ENCODE measurements at places on chromosomes 12 and 14. TPM values are rescaled to one million over a fixed set of nuclear protein-coding genes. Genes with fewer than 3 reads are reported as not detected.

- DNase-seq, result peak; percentile 42
Observed at GRCh38 chr12:98901189-98901588, 256.1 kb downstream of the APAF1 start.

GRCh38 chr14:38409071-38409705 is 153.3 kb upstream of the CLEC14A start:
- DNase-seq, result no peak

GRCh38 chr12:54759751-54760150 is 94.6 kb upstream of the MUCL1 start:
- DNase-seq, result peak; percentile 33

Gene RAD9B
- polyA plus RNA-seq, result 0.17 TPM

GRCh38 chr12:53201177-53201541 is 5.9 kb downstream of the ITGB7 start:
- no peak for DNase-seq

Gene CD163
- 22.8 TPM for polyA plus RNA-seq

Gene KIF5A
- polyA plus RNA-seq, result 0.69 TPM

Gene PKP2
- 4.3 TPM for polyA plus RNA-seq

Gene GLS2
- polyA plus RNA-seq, result 5.6 TPM

- DNase-seq, result no peak
Observed at GRCh38 chr12:43676183-43676813, 82.3 kb downstream of the PUS7L start.

Gene PLCZ1
- not detected for polyA plus RNA-seq

- no peak for DNase-seq
Observed at GRCh38 chr12:132190012-132190755, 45.9 kb downstream of the NOC4L start.

- DNase-seq, result peak; percentile 48
Observed at GRCh38 chr12:131785763-131786330, 42.3 kb upstream of the MMP17 start.

GRCh38 chr12:125533434-125534029 is 468.3 kb downstream of the AACS start:
- no peak for DNase-seq

DNA sequence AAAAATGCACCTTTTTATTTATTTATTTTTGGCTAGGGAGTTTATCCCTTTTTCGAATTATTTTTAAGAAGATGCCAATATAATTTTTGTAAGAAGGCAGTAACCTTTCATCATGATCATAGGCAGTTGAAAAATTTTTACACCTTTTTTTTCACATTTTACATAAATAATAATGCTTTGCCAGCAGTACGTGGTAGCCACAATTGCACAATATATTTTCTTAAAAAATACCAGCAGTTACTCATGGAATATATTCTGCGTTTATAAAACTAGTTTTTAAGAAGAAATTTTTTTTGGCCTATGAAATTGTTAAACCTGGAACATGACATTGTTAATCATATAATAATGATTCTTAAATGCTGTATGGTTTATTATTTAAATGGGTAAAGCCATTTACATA is 14.9 kb upstream of the SNAPC1 start:
- no peak for DNase-seq

- no peak for DNase-seq
Observed at GRCh38 chr14:88085736-88086135, 80.8 kb downstream of the GPR65 start.

DNA sequence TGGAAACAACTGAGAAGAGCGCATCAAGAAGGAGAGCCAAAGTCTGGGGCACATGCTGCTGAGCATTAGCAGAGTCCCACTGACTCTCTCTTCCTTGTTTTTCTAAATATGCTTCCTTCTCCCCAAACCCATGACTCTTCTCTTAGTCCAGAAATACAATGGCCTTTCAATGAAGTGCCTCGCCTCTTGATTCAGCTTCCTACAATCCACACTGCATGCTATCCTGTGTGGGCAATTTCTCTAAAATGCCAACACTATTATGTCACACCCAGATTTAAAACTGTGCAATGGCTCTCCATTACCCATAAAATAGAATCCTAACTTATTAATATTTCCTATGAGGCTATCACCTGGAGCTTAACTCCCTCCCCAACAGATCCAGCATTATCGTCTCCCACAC is 198.6 kb downstream of the RPAP3 start:
- no peak for DNase-seq

Gene SIX6
- polyA plus RNA-seq, result not detected

Gene PTGDR
- 0.22 TPM for polyA plus RNA-seq

DNA sequence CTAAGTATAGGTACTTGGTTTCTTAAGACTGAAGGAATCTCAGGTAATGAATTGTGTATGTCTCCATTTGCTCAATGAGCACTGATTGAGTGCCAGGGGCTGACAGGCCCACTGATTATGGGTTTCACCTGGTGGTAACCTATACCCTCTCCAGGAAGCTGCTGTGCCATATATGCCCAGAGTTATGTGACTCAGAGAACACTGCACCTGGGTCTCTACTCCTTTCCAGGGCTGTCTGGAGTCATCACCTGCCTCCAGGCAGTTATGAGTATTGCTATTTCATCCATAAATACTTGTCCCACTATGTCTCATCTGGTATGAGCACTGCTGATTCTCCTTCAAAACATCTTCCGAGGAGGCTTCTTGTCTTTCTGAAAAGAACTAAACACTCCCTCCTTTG is 692.9 kb downstream of the BCL11B start:
- no peak for DNase-seq

Data from kidney (tissue), 22 donors.